ENCODE measurements at places on chromosomes 6 and 20.

GRCh38 chr20:43514648-43514999, 7.1 kb downstream of the L3MBTL1 start:
- peak; percentile 49 for ATAC-seq

GRCh38 chr20:17568972-17569521, 828 bp upstream of the DSTN start:
- peak; percentile 81 for ATAC-seq

- ATAC-seq: no peak
These were observed 970.9 kb downstream of the TBC1D32 start for GRCh38 chr6:120363429-120363828.

- no peak for ATAC-seq
These were observed 1.5 kb upstream of the CAPN11 start for GRCh38 chr6:44157152-44157521.

GRCh38 chr6:90156861-90157260, 139.8 kb downstream of the BACH2 start:
- no peak for ATAC-seq

DNA sequence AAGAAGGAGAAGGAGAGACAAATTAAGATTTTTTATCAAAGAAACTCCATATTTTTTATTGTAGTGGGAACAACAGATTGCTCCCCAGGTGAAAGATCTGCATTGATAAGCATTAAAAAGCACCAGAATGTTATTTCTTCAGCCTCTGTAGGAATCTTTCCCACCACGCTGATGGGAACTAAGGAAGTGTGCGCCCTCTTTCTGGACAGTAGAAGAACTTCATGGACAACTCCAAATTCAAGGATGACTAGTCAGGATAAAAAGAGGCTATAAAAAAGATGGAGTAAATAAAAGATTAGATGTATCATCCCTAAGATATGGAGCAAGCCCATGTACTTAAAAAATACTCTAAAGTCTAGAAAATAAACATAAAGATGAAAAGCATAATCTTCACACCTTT, 45.8 kb upstream of the PAK5 start:
- ATAC-seq: peak; percentile 62

- no peak for ATAC-seq
These were observed 329.3 kb upstream of the IRAK1BP1 start for GRCh38 chr6:78538002-78538401.

- ATAC-seq: peak; percentile 78
These were observed 2.0 kb upstream of the SLC29A1 start for GRCh38 chr6:44221291-44221960.

DNA sequence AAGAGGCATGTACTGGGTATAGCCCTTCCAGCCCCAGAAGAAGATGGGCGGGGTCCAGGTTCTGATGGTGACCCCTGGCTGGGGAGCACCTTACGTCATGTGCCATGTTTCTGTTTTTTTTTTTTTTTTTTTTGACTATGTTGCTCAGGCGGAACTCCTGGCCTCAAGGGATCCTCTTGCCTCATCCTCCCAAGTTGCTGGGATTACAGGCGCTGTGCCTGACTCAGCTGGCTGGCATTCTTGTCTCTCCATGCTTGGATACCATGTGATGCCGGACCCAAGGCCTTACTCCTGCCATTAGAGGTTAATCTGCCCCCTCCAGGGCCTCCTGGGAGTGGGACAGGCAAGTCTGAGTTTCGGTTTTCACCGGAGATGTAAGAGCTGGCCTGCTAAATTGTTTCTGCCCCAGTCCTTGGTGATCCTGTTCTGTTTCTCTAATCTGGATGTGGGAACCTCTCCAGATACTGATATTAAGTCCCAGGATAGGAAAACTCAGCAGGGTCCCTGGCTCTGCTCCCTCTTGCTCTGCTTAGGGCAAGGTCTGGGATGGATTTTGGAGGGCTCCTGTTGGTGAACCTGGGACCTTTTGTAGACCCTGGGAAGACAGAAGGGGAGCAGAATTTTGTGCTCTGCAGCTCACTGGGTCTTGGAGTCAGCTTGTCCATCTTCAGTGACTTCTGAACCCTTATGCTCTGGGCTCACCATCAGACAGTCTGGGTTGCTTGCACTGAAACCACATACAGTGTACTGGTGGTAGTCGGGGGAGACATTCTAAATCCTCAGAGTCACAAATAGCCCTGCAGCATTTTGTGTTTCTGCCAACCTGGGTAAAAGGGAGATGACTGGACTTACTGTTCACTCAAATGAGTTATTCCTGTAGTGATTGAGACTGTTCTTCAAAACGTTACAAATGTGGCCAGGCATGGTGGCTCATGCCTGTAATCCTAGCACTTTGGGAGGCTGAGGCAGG, 45.1 kb downstream of the PTK7 start:
- ATAC-seq: peak; percentile 82

GRCh38 chr6:100612094-100612493, 147.4 kb upstream of the SIM1 start:
- ATAC-seq: no peak

GRCh38 chr6:132950566-132950965, 136.2 kb downstream of the RPS12 start:
- ATAC-seq: no peak

- ATAC-seq: no peak
These were observed 101.8 kb upstream of the SGK1 start for GRCh38 chr6:134419716-134420115.

DNA sequence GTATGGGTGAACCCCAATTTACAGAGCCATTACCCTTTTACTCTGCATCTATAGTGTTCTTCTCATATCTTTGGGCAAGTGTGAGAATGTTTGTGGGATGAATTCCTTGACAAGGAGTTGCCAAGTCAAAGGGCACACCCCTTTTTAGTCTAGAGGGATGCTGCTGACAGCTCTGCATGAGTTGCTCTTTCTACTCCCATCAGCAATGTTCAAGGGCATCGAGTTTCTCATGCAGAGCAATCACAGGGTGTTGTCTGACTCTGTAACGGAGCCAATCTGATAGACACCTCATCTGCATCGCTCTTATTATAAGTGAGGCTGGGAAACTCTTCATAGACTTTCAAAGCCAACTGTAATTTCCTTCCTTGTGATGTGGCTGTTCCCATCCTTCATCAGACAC, 77.4 kb downstream of the EDN3 start:
- ATAC-seq: no peak

- ATAC-seq: peak; percentile 32
These were observed 5.2 kb downstream of the FAXC start for GRCh38 chr6:99344289-99344688.

DNA sequence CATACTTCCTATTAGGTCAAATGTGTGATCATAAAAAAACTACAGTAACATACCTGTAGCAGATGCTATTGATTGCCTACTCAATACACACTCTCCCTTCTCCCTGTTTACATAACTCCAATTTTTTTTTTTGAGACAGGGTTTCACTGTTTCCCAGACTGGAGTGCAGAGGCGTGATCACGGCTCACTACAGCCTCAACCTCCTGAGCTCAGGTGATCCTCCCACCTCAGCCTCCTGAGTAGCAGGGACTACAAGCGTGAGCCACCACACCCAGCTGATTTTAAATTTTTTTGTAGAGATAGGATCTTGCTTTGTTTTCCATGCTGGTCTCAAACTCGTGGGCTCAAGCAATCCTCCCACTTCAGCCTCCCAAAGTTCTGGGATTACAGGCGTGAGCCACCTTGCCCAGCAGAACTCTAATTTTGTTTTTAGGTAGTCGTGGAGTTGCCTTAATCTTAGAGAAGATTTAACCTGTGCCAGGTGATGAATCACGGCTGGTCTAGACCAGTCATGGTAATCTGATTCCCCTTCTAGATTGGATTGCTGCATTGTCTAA, 14.0 kb upstream of the KIF3B start:
- no peak for ATAC-seq

DNA sequence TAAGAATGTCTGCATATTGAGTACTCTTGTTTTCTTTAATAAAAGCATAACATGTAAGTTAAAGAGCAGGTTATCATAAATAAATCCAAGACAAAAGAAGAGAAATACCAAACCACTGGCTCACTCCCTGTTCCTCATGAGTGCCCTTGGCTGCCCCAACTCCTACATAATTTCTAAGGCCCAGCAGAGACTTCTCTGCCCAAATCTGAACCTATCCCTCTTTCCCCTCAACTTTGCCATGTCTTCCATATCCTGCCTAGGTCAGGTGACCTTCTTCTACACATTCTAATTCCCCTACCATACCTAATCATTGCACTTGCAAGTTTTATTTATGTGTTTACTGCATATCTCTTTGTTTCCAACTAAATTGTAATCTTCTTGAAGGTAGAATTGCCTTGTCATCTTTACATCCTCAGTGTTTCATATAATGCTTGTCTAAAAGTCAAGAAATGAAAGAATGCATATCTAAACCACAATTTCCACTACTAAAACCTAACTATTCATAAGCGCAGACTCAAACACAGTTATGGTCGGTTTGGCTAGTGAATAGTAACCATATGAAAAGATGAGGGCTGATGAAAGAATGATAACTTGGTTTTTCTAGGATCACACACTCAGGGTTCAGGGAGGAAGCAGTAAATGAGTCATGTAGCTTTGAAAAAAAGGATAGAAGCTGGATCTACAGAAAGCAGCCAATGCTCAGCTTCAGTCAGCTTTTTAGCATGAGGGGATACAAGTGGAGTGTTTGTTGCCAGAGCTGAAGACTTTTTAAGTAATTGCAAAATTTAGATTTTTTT, 53.3 kb upstream of the EYA4 start:
- peak; percentile 44 for ATAC-seq

GRCh38 chr20:32387252-32387651, 29.1 kb downstream of the ASXL1 start:
- ATAC-seq: no peak

DNA sequence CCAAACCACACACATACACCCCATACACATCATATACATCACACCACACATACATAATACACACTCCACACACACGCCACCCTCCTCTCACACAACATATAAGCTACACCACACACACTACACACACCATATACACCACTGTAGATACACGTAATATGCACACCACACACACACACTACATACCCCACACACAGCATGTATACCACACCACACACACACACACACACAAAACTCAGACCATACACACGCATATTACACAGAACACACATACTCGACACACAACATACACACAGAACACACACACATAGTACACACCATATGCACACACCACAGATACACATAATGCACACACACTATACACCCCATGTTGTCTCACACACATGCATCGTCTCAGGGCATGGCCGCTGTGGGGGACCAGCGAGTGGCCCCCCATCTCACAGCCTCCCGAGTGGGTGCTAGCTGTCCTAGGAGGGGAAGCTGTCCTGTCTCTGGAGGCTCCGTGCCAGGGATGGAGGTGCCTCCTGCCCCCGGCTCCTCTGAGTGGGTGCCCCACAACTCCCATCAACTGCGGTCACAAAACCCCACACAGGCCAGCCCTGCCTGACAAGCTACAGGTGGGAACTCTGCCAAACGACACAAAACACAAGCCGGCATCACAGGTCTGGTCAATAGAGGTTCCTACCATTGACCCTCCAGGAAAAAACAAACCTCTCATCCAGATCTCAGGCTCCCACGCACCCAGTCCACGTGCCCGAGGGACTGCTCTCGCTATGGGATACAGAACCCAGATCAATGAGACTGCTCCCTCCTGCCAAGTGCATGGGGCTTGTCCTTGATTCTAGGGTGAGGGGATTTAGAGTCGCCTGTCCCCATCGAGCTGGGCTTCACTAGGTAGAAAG, 49.1 kb downstream of the DACT2 start:
- ATAC-seq: no peak

- no peak for ATAC-seq
These were observed 44.1 kb upstream of the GCM1 start for GRCh38 chr6:53192682-53193188.

DNA sequence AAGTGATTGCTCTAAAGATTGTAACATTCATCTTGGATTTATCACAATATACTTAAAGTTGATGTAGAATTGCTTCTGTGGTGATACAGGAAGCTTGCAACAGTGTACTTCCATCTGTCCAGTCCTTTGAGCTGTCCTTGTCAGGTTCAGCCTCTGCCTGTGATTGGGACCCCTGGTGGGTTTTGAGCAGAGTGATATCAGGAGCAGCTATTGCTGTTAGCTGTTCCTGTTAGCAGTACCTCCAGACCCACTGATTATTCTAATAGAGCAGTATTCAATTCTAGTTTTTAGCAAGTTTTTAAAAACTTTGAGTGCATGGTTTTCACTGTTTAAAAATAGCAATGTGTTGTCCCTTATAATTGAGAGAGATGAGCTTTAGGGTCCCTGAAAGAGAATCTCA, 48.8 kb downstream of the TULP4 start:
- no peak for ATAC-seq

GRCh38 chr20:2330090-2330695, 34.4 kb downstream of the TGM3 start:
- no peak for ATAC-seq

- ATAC-seq: no peak
These were observed 108.6 kb downstream of the VIP start for GRCh38 chr6:152859225-152859624.

DNA sequence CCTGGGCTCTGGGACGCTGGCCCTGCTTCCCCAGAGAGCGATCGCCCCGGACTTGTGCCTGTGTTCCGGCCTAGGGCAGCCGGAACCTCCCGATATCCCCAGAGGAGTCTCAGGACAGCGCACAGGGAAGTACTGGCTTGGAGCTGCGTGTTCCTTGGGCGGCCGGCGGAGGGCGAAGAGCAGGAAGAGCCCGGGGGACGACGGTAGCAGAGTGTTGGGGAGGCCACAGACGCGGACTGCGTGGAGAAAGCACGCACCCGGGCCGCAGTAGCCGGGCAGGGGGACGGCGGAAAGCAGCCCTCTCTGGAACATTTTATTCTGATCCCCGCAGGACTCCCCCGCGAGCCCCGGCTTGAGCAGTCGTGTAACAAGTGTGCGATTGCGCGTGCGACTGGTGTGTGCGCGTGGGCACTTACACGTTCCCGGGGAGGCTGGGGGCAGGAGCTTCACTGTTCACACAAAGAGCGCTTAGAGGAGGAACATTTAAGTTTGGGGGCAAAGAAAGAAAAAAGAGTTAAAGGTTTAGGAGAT, 36.1 kb downstream of the NCR2 start:
- ATAC-seq: peak; percentile 71

- ATAC-seq: no peak
These were observed 46.8 kb upstream of the UNC93A start for GRCh38 chr6:167244064-167244960.

- no peak for ATAC-seq
These were observed 326.7 kb upstream of the FLRT3 start for GRCh38 chr20:14664101-14664500.

- no peak for ATAC-seq
These were observed 63.4 kb upstream of the ENPP5 start for GRCh38 chr6:46234156-46234556.

- ATAC-seq: no peak
These were observed 115.1 kb upstream of the TOP1 start for GRCh38 chr20:40913224-40914185.

DNA sequence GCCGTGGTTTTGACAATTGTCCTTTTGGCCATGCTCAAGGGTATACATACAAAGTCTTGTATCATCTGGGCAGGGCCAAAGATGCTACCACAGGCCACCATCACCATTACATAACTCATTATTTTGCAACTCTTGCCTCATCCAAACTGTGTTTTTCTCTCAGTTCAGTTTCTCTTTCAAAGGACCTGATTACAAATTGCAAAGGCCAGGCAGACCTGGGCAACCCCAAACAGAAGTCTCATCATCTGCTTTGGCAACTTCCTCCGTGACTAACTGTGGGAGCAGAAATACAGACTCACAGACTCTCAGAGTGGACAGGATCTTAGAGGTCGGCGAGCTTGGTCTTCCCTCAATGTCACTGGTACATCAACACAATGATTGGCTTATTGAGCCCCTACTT, 117.8 kb upstream of the NEDD9 start:
- no peak for ATAC-seq

- ATAC-seq: no peak
These were observed 1326.3 kb upstream of the GJE1 start for GRCh38 chr6:140806431-140806830.

- no peak for ATAC-seq
These were observed 231.9 kb downstream of the CLIC5 start for GRCh38 chr6:45783716-45784115.

All from SK-N-SH treated with all-trans-retinoic acid at 6 μM for 48 hours (cell line).